ENCODE measurements at places on chromosomes 2 and 18. TPM values are rescaled to one million over a fixed set of nuclear protein-coding genes. Genes with fewer than 3 reads are reported as not detected.

- DNase-seq, result no peak
Observed at GRCh38 chr2:47868611-47869352, 37.5 kb downstream of the FBXO11 start.

- DNase-seq, result no peak
Observed at GRCh38 chr2:100786297-100786658, 33.7 kb upstream of the NPAS2 start.

DNA sequence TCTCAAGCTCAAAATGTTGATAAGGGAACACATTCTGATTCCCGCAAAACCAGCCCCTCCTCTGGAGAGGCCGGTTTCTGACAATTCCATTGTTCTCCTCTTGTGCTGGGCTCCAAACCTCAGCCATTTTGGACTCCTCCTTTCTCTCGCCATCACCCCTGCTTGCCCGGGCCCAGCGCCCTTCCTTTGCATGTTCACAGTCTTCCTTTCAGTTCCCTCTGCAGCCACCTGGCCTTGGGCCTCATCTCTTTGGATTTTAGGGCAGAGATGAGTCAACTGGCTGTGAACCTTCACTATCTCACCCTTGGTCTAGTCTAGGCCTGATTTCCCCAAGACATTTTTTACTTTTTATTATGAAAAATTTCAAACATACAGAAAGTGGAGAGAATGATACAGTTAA, 155.9 kb upstream of the MAP3K20 start:
- DNase-seq, result no peak

GRCh38 chr2:207505728-207506127, 24.0 kb upstream of the CREB1 start:
- no peak for DNase-seq

Gene FAP
- total RNA-seq, result 5.9 TPM

Gene PLCD4
- 0.91 TPM for total RNA-seq

DNA sequence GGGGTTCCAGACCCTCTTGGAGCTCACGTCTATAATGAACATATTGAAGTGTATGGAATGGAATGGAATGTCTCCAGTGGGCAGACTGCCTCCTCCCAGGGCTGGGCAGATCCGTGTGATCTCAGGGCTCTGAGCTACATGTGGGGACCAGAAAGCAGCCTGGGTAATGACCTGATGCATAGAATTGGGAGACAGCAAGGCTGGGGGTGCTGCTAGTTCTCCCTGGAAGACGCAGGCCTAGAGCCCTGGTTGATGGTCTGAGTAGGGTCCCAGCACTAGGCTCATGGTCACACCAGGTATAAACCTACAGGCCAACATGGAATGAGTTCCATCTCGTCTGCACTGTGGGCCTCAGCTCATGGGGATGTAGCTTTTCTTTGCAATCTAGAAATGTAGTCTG, 46.7 kb downstream of the ACAA2 start:
- no peak for DNase-seq

Gene CLEC4F
- total RNA-seq, result 0.38 TPM

Gene RGPD3
- total RNA-seq, result 0.80 TPM

DNA sequence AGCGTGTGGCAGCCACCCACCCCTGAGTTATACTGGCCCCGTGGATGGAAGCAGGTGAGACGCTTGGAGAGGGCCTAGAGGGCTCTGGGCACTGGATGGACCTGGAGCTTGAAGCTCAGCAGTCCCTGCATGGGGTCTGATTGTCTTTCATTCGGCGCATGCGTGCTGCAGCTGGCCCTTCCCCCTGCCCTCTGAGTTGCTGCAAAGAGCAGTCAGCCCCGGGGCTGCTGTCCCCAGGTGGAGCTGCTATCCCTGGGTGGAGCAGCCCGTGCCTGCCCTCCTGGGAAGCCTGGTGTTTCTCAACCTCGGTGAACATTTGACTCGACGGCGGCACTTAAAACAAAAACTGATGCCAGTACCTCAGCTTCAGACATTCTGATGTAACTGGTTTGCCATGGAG, 29.6 kb downstream of the IGFBP5 start:
- peak; percentile 67 for DNase-seq

Gene KCNE4
- total RNA-seq, result 11.1 TPM

- no peak for DNase-seq
Observed at GRCh38 chr2:65465857-65466256, 33.5 kb upstream of the SPRED2 start.

- no peak for DNase-seq
Observed at GRCh38 chr2:219155054-219155644, 5.5 kb downstream of the NHEJ1 start.

Gene CTDP1
- 14.1 TPM for total RNA-seq

Gene KCNF1
- 0.30 TPM for total RNA-seq

Gene SCYGR4
- total RNA-seq, result not detected

DNA sequence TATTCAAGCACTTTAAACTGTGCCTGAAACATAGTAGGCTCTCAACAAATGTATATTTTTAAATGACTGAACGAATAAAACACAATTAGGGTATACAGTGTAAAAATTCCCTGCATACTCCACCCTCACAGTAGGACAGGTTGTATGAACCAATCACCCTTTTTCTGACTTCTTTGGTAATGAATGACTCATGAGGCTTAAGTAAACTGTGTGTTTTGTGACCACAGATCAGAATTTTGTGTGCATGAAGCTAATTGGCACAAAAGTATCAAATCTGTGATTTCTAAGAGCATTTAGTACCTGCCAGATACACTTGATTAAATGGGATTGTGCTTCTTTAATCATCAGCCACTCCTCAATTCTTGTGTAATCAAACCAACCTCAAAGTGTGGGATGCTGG, 109.9 kb upstream of the MAP4K3 start:
- DNase-seq, result no peak

Gene CNDP1
- total RNA-seq, result not detected

- no peak for DNase-seq
Observed at GRCh38 chr2:128714285-128714684, 395.6 kb upstream of the HS6ST1 start.

Gene SPATA3
- not detected for total RNA-seq

Gene C2orf81
- total RNA-seq, result 5.5 TPM

Measured in ovary (tissue), 10 donors.